ENCODE measurements at places on chromosomes 7 and 10.
A peak's percentile ranks its signal among the peaks of the same experiment; 100 is the strongest.

GRCh38 chr10:129946859-129947258 lies 17.2 kb downstream of the EBF3 start:
- DNase-seq: no peak

DNA sequence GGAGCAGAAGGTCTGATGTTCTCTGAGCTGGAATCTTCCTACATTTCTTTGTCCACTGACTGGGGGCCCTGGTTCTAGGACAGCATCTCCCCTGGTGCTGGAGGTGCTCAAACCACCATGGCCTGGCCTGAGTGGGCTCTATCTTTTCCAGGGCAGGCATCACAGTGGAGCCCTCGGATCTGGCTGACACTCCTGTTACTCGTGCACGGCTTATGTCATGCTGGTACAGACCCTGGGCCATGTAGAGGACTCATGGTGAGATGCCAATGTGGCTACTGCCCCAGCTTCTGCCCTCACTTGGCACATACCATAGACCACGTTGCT lies 96.0 kb downstream of the HIPK2 start:
- no peak for DNase-seq

- DNase-seq: no peak
Observed at GRCh38 chr10:128560993-128561392, 434.8 kb upstream of the MKI67 start.

DNA sequence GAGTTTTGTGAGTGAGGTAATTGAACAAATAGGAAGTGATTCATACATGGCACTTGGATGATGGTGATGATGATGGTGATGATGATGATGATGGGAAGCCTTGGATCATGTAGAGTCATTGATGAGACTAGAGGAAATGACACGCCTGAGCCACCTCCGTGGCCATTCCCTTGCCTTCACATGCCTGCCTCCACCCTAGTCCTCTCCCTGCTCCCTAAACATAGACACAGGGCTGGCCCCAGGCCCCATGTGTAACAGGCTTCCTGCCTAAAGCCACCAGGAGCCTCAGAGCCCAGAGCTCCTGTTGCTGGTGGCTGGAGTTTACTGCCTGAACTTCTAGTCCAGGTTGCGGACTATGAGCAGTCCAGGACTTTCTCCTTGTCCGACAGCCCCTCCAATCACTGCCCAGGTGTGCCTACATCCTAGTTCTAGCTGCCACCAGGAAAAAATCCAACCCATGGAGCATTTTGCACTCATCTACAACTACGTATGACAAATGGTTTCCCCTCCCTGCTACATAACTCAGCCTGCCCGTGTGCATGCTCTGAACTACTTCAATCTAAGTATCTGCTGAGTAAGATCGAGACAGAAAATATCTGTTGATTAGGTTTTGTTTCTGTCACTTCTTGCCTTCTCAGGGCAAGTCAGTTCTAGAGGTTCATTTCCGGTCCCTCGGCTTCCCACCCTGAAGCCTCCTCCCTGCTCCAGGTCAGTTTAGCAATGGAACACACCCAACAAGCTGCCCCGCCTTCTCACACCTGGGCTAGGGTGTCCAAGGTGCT lies 35.5 kb upstream of the KDM7A start:
- DNase-seq: peak; percentile 63

DNA sequence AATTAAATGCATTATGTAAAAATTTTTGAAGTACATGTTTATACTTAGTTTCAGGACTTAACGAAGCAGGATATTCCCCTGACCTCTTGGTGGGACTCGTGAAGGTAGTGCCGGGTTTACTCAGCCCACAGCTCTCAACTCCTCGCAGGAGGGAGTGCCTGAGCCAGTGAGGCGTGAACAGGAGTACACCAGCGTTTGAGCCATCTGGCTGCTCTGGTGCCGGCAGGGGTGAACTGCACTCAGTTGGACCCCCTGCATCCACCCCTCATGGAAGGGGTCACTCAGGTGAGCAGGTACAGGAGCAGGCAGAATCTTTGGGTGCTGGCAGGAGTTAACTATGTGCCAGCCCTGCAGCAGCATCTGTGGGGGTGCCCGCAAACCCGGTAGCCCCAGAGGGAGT lies 625.1 kb upstream of the PCDH15 start:
- DNase-seq: no peak

GRCh38 chr10:95517536-95518454 lies 43.4 kb downstream of the SORBS1 start:
- no peak for DNase-seq

GRCh38 chr10:11441151-11441535 lies 170.3 kb downstream of the USP6NL start:
- DNase-seq: no peak

Data from inflammatory macrophage treated with lipopolysaccharide for 1 hour (primary cell).